ENCODE measurements at places on chromosomes 5 and 9.
A peak's percentile ranks its signal among the peaks of the same experiment; 100 is the strongest.

DNA sequence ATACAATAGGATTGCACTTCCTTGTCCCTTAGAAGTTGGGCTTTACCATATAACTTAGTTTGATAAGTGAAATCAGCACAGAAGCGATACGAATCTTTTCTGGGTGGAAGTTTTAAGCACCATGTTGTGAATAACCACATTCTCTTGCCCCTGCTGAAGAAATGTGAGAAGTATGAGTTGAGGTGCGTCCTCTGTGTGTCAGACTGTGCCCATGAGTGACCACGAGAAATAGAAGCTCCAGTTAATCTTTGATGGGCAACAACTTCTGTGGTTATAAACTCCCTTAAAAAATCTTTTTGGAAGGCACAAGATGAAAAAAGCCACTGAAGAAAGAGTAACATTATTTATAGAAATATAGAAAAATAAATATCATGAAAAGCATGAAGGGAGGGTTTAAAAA is 668.2 kb downstream of the DTWD2 start:
- DNase-seq = no peak

GRCh38 chr5:176816791-176817347 is 6.5 kb downstream of the UNC5A start:
- no peak for DNase-seq

GRCh38 chr5:24385070-24385469 is 259.7 kb downstream of the CDH10 start:
- DNase-seq = no peak

DNA sequence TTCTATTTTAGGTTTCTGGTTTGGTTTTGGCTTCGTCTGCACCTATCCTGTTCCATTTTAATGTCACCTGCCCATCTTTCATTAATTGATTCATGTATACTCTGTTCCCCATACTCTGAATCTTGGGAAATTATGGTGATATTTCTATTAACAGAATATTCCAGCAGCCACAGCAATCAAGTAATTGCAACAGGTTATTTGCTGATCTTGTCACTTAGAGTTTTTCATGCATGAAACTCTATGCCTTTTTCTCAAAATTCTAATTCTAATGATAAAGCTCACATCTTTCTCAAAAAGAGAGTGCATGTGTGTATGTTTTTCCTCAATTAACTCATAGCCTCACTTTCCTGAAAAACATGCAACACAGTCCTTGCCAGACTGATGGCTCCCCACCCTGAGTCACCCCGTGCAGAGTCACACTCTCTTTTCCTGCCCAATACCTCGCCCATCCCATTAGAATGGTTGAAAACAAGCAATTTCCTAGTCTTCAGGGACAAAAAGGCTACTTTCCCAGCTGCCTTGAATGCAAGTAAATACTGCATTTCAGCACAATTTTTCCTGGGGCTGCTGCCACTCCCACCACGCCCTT is 15.6 kb downstream of the GFRA3 start:
- no peak for DNase-seq

- DNase-seq = no peak
Measured at GRCh38 chr9:121318631-121319382, 50.8 kb downstream of the GSN start.

DNA sequence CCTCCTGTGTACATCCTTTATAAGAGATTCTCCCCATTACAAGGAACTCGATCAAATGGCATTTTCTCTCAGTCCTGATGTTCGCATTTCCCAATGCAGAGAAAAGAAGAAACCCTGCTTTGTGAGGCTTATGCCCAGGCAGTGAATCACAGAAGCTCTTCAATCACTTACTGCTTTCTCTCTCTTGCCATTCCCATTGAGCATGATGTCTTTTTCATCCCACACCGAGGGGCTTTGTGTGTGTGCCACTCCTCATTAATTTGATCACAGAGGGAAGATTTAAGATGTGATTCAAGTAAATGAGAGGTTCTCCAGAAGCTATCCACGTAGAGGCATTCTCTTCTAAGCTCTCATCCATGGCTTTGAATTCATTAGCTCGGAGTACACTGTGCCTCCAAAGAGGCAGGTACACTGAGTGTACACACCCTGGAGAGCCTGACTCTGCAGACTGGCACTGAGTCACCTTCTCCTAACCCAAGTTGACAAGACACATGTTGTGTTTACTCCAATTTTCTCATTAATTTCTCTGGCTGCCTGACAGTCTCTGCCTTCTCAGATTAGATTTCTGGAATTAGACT is 45.4 kb downstream of the MFAP3 start:
- DNase-seq = no peak

GRCh38 chr5:28165096-28165495 is 1126.7 kb upstream of the CDH9 start:
- DNase-seq = no peak

GRCh38 chr9:98500337-98500919 is 208.3 kb downstream of the GABBR2 start:
- DNase-seq = no peak

DNA sequence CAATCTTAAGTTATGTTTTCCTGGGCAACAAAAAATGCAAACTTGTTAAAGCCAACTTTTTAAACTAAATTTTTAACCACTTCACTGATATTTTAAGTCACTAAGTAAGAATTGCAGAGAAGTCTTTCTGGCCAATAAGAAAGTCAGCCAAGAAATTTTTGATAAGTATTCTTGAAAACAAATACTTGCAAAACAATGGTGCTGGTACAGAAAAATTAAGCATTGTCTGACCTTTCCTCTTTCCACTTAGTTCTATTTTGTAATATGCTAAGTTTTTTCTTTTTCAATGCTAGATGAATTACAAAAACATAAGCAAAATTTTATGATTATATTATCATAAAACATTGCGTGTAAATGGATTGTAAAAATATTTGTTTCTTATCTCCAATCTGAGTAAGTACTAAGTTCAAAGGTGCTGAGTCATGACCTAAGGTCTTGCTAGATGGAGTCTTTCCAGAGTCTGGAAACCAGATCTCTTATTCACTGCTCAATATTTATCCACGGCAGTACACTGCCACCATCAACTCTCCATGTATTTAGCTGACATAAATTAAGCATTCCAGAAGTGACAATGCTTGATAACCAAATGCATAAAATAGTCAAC is 139.7 kb downstream of the MEF2C start:
- no peak for DNase-seq

GRCh38 chr5:3180636-3181035 is 415.0 kb upstream of the IRX1 start:
- DNase-seq = no peak

DNA sequence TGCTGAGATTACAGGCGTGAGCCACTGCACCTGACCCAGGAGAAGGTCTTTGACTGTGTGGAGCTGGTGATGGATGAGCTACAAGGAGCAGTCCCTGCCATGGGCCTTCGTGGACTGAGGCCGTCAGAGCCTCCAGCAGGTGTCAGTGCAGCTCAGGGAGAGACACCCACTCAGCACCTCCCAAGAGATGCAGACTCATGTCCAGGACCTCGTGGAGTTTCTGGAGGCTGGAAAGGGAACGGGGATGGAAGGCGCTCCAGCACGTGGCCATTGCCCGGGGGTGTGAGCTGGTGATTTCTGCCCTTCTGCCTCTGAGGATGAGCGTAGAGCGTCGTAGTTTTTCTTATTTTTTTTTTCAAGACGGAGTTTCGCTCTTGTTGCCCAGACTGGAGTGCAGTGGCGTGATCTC is 9.5 kb downstream of the TOR4A start:
- DNase-seq = peak; percentile 43

DNA sequence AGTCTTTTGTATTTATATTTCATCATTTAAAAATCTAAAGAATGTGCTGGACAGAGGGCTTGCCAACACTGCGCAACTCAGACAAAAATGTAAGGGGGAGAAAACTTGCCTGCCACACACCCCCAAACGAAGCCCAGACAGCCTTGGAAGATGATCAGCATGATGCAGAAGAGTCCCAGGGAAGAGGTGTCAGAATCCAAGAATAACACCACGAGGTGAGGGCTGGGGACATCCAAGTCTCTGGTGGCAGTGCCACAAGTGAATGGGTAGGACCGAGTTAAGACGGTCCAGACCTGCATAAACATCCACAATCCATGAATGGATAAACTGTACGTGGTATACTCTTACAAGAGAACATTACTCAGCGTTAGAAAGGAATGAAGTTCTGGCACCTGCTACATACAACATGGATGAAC is 10.4 kb downstream of the EPB41L4B start:
- no peak for DNase-seq

GRCh38 chr5:119332978-119333401 is 22.8 kb upstream of the TNFAIP8 start:
- no peak for DNase-seq

DNA sequence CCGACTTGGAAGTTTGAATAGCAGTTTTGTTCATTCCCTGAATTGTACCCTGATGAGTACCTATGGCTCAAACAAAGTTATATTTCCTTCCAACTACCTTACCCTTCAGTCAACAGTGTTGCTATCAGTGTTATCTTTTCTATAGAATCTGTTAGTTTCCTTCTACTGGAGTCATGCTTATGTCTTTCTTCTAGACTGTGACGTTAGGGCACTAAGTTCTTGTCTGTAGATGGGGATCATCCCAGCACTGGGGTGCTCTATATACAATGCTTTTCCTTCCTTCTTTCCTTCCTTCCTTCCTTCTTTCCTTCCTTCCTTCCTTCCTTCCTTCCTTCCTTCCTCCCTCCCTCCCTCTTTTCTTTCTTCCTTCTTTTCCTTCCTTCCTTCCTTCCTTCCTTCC is 973.0 kb downstream of the CDH12 start:
- DNase-seq = no peak

GRCh38 chr5:41721516-41721915 is 148.7 kb downstream of the OXCT1 start:
- DNase-seq = no peak

GRCh38 chr5:125232779-125233230 is 486.4 kb upstream of the ZNF608 start:
- DNase-seq = no peak

DNA sequence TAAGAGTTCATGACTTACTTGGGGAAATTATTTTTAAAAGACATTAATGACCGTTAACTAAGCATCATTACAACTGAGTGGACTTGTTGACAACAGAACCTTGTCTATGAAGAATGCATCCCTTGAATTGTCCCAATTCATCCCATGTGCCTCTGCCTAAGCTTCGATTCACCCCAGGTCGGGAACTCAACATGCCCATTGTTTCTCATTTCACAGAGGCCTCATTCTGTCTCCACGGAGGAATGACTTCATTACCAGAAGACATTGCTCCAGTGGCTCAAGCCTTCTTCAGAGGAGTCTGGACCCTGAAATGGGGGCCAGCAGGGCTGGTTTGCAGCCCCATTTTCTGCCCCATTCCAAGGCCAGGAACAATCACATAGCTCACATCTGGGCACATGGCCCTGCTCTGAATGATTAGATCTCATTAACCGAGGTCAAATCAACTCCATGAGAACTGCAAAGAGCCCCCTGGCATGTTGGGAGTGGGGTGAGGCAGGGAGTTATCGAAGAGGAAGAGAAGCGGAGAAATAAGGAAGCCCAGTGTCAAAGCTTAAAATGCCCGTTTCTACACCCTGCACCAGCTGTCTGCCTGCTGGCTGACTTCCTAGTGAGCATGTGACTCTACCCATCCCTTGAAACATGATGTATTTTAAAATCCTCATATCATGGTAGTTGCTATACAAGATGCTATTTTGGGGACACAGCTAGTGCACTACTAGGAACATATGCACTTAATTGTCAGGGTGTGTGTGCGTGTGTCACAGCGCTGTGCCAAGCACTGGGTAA is 137.3 kb downstream of the LHFPL2 start:
- DNase-seq = peak; percentile 84

- DNase-seq = peak; percentile 57
Measured at GRCh38 chr5:31531543-31531887, 378 bp downstream of the DROSHA start.

- DNase-seq = peak; percentile 79
Measured at GRCh38 chr9:88593537-88594185, 58.7 kb downstream of the NXNL2 start.

- DNase-seq = no peak
Measured at GRCh38 chr9:110573305-110573704, 6.2 kb downstream of the SVEP1 start.

GRCh38 chr9:3648722-3649246 is 123.0 kb upstream of the RFX3 start:
- peak; percentile 2 for DNase-seq

GRCh38 chr5:164958688-164959087 is 1453.3 kb downstream of the MAT2B start:
- no peak for DNase-seq

- DNase-seq = no peak
Measured at GRCh38 chr5:99901972-99902371, 633.2 kb upstream of the FAM174A start.

DNA sequence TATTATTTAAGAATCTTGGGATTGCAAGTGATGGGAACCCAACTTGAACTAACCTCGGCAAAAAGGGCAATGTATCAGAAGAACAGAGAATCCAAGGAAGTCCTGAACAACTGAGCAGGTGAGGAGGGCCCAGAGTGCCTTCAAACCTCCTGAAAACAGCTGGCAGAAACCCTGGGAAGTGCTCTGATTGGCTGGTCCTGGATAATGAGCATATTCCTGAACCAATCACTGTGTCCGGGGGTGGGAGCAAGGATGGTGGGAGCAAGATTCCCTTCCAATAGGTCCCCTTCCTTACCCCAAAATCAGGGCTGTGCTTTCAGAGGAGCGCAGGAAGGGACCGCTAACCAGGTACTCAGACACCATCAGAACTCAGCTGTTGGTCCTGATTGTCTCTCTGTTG is 31.9 kb upstream of the TBC1D2 start:
- peak; percentile 3 for DNase-seq

DNA sequence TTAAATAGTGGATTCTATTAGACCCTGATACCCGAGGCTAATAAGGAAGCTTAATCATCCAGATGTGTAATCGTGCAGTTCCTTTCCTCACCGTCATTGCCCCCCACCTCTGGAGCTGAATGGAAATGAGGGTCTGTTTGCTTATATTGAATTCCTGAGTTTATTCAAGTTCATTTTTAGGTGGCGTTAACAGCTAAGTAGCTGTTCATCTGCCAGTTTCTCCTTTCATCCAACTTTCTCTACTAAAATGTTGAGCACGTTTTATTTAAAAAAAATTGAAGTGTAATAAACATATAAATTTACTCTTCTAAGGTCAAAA is 291.0 kb downstream of the DOCK8 start:
- no peak for DNase-seq

DNA sequence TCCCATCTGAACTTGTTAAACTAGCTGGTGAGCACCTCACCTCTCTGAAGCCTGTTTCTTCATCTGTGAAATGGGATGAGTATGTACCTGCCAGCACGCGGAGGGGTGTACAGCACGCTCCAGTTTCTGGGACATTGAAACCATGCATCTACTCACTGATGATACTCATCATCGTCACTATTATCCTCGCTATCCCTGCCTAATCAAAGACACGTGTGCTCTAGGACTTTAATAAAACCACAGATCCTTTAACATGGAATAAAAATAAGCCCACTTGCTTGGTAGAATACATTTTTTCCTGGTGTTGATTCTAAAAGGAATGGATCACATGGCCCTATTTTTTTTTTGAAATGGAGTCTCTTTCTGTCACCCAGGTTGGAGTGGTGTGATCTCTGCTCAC is 37.3 kb upstream of the POMT1 start:
- DNase-seq = no peak

- DNase-seq = no peak
Measured at GRCh38 chr9:16425562-16426231, 444.8 kb downstream of the BNC2 start.

GRCh38 chr9:94586814-94587213 is 6.8 kb downstream of the FBP2 start:
- DNase-seq = peak; percentile 44
